Inflammatory macrophage (primary cell): ENCODE measurements at places on chromosomes 7 and 10.

- DNase-seq, result no peak
Observed at GRCh38 chr7:43726466-43726865, 2.9 kb downstream of the COA1 start.

DNA sequence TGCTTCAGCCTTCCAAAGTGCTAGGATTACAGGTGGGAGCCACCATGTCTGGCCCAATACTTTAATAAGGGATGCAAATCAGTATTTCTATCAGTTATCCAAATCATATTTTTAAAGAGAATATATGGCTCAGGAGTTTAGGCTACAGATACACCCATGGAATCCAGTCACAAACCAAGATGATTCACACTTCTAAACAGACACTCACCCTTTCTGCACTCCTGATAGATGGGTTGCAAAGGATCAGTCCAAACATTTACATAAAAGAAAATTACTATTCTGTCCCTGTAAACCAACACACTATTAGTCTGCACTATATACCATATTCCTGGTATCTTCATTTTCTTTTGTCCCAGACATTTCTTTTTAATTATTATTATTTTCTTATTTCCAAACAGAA lies 2.2 kb downstream of the MORN4 start:
- DNase-seq, result no peak

DNA sequence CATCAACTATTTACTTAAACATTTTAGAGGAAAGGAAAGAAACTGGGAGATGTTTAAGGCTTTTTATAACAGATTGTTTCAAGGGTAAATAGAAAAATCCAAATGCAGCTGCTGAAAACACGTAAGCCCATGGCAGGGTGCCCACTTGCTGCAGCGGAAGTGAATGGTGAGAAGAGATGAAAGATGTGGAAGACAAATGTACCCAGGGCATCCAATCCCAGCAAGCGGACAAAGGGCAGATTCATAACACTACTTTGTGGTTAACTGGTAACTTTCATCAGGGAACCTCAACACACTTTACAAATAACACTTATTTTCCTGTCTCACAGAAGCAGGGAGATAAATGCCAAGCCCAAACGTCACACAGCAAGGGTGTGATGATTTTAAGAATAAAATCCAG lies 358.4 kb downstream of the KCNMA1 start:
- DNase-seq, result no peak

DNA sequence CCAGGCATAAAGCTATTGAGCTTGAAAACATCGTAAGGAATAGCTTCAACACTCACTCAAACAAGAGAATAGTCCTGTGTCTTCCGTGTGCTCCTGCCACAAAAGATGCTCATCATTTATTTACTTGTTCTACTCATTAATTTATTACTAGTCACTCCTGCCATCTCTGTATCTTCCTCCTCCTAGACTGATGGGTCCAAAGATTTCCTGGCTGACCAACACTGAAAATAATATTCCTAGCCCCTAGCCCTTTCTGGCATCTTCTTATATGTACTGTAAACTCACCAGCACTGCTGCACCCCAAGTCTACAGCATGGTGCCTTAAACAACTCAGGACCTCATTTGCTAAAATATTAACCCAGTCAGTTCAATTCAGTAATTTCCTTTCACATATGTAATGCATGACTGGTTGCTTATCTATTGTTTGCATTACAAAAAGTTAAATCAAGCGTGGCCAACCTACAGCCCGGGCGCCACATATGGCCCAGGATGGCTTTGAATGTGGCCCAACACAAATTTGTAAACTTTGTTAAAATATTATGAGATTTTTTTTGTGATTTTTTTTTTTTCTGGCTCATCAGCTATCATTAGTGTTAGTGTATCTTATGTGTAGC lies 86.7 kb upstream of the GSDME start:
- DNase-seq, result no peak

- DNase-seq, result no peak
Observed at GRCh38 chr7:40299097-40299496, 164.3 kb downstream of the SUGCT start.

GRCh38 chr7:99597762-99598501 lies at the start of gene TMEM225B:
Gene TMEM225B (plus strand): TSS chr7:99598267. CDS start chr7:99604389, 6,122 bp downstream.
- no peak for DNase-seq

DNA sequence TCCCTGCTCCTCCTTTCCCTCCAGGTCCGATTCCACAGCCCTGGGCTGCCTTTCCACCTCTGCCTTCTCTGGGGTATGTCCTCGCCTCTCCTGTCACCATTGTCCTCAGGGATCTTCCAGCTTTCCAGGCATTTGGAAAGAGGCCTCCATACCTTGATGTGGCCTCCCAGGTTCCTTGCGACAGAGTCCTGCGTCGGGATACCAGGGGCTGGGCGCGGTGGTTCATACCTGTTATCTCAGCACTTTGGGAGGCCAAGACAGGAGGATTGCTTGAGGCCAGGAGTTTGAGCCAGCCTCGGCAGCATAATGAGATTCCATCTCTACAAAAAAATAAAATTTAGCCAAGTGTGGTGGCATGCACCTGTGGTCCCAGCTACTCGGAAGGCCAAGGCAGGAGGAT lies 171.1 kb downstream of the CUX1 start:
- no peak for DNase-seq

GRCh38 chr7:65441010-65441409 lies 67.4 kb downstream of the ZNF92 start:
- no peak for DNase-seq

DNA sequence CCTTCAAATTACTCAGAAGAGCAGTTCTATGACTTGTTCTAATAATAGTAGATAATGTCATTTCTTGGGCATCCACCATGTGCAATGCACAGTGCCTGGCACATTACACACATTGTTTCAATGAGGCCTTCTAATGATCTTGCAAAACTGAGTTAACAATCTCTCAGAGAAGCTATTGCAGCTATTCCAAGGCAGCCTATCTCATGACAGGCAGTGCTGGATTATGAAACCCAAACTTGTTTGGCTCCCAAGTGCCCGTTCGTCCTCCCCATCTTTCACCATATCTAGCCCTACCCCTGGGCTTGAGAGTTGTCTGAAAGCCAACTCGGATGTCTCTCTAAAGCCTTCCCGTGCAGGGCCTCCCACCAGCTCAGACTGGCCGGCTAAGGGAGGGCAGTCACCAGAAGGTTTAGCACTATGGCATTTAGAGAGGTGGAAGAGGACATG lies 405.1 kb downstream of the PLXNA4 start:
- no peak for DNase-seq
